CD8-positive, alpha-beta memory T cell (primary cell): ENCODE measurements at places on chromosomes 7 and 10.

DNA sequence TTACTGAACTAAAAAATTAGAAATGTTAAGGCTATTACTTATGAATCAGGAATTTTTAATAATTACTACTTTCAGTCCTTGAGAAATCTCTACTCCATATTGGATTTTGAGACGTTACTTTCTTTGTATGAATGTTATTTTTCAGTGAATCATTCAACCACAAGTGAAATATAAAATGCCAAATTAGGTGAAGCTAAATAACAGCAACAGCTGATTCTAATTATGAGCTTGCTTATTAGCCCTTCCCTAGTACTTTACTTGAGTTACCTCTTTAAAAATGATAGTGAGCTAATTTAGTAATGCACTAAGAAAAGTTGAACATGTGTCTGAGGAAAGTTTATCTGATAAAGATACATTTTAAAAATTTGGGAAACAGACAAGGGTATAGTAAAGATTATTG, 51.4 kb downstream of the PCGF5 start:
- DNase-seq, result no peak

GRCh38 chr10:110842326-110842904, 29.3 kb upstream of the PDCD4 start:
- DNase-seq, result no peak

DNA sequence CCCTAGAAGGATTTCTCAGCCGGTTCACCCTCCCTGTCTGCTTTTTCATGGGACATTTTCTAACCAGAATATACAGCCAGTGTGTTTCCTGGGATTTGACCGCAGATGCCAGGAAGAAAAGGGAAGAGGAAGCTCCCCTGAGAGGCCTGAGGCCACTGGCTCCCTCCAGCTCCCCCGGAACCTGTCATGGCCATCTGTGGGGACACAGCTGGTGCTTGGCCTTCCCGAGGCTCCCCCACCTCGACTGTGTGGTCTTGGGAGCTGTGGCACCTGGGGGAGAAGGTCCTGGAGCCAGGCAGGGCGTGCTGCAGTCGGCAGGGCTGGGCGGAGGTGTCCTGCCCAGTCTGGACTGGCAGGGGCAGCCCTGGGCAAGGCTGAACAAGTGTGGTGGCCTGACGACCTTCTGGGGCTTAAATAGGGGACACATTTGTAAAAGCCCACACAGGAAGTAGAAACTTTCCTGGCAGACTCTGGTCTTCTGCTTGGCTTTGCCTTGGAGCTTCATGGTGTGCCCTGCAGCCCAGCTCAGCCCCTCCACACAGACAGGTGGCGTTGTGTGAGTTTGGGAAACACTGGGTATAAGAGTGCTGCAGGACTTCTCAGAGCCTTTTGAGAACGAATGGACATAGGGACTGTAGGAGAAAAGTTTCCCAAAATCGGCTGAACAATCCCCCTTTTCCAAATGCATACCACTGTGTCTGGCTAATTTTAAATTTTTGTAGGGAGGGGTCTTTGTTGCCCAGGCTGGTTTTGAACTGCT, 6.8 kb downstream of the BRI3 start:
- DNase-seq, result no peak

- no peak for DNase-seq
These were observed 84.9 kb upstream of the MKI67 start for GRCh38 chr10:128211064-128211504.

DNA sequence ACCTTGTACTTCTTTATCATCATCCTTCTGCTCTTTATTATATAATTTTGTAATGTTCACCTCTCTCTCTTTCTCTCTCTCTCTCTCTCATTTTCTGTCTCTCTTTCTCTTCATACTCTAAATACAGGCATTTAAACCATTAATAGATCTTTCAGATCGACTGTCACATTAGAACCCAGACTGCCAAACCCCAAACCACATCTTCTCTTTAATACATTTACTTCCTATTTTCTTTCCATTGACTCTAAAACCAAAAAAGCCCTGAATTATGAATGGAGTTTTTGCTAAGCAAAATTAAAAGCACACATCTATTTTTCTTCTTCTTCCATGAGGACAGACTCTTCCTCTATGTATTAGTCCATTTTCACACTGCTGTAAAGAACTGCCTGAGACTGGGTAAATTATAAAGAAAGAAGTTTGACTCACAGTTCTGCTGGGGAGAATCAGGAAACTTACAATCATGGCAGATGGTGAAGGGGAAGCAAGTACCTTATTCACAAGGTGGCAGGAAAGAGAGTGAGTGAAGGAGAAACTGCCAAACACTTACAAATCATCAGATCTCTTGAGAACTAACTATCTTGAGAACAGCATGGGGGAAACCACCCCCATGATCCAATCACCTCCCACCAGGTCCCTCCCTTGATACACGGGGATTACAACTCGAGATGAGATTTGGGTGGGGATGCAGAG, 272.7 kb upstream of the MGMT start:
- no peak for DNase-seq

DNA sequence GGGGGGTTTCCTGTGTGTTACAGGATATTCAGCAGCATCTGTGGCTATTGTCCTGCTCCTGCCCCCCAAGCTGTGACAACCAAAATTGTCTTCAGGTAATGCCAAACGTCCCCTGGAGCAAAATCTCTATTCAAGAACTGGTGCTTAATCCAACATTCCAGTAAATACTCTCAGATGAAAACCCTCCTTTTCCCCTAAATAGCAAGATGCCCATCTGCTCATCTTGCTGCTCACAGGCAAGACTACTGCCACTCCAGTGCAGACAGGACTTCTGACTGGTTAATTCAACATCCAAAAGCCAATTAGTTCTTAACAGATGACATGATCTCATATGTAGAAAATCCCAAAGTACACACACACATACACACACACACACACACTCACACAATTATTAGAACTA, 20.5 kb upstream of the JAZF1 start:
- DNase-seq, result no peak

GRCh38 chr7:78588393-78588792, 789.8 kb downstream of the PHTF2 start:
- no peak for DNase-seq

GRCh38 chr7:128197589-128197988, 43.5 kb upstream of the LEP start:
- no peak for DNase-seq

DNA sequence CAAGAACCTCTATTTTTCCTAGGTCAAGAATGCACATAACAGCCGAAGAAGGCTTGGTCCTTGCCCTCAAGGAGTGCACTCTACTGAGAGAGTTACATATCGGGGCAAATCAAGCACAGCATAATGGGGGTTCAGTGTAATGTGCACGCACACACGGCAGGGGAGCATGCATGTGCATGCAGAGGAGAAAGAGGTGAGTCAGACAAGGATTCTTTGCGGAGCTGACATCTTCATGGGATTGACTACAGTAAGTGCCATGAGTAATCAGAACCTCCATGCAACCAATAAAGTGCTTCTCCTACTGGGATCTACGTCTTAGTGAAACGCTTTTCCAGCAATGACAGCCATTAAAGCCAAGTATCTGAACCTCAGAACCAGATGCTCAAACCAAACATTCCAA, 123.6 kb downstream of the RNF216 start:
- DNase-seq, result no peak

GRCh38 chr7:108001764-108002725, 916 bp downstream of the LAMB1 start:
- no peak for DNase-seq

- DNase-seq, result no peak
These were observed 100.6 kb downstream of the PLXNA4 start for GRCh38 chr7:132475669-132476116.

- DNase-seq, result no peak
These were observed 46.6 kb downstream of the ORC5 start for GRCh38 chr7:104161244-104161643.

DNA sequence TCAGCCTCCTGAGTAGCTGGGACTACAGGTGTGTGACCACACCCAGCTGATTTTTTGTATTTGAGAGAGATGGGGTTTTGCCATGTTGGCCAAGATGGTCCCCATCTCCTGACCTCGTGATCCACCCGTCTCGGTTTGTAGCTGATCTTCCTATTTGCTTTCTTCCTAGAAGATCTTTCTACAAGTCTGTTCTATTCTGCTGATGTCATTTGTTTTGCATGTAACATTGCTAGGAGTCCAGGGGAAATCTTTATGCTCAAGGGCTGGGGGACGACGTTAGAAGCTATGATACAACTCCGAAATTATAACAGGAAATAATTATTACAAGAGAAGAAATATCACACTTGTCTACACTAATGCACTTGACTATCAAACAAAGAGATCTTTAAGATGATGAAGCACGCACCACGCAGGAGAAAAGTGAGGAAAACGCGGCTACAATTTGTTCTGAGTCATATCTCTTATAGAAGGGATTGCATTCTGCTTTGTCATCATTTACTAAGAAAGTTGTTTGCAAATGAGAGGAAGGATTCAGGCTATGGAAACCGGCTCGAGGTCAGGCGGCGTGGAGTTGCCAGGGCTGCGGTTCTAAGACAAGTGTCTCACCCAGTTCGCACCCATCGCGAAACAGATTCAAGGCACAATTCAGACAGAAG, 103.0 kb upstream of the CARD11 start:
- DNase-seq, result no peak

DNA sequence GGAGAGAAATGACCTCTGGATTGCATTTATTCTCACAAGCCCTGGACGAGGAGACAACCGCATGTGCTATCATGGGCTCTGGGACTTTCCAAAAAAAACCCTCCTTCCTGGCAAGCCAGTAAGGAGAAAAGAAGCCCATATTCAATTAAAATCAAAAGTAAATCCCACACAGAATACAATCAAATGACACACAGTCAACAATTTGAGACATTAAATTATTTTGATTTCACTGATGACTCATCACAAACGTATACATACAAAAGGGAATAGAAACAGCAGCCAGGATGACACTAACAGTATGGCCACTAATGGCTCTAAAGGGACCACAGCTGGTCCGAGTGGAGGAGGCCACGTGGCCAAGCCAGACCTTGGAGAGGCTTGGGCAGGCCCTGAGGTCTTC, 24.9 kb downstream of the LRRC20 start:
- DNase-seq, result no peak

GRCh38 chr10:100877461-100877850, 35.3 kb upstream of the SLF2 start:
- no peak for DNase-seq

- no peak for DNase-seq
These were observed 243.5 kb downstream of the TRIL start for GRCh38 chr7:28714459-28715120.

DNA sequence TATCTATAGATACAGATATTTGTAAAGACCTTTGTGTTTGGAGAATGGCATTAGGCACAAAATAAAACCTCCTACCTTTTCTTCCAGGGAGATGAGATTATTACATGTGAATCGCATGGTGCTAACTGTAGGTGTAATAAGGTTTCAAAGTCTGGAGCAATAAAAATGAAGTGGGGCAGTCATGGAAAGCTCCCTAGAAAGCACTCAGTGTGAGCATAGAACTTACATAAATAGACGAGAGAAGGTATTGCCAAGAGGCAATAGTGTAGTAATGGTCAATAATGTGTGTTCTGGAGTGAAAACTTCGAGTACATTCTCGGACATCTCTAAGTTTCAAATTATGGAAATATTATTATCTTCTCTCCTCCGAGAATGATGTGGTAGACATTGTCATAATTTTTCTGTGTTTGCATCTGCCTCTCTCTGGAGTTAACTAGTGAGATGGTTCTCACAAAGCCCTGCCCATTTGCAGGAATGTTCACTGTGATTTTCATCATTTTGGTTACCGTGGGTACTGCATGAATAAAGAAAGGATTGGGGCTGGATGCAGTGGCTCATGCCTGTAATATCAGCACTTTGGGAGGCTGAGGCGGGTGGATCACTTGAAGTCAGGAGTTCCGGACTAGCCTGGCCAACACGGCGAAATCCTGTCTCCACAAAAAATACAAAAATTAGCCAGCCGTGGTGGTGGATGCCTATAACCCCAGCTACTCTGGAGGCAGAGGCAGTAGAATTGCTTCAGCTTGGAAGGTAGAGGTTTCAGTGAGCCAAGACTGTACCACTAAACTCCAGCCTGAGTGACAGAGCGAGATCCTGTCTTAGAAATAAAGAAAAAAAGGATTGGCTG, 10.6 kb downstream of the VIM start:
- DNase-seq, result no peak

DNA sequence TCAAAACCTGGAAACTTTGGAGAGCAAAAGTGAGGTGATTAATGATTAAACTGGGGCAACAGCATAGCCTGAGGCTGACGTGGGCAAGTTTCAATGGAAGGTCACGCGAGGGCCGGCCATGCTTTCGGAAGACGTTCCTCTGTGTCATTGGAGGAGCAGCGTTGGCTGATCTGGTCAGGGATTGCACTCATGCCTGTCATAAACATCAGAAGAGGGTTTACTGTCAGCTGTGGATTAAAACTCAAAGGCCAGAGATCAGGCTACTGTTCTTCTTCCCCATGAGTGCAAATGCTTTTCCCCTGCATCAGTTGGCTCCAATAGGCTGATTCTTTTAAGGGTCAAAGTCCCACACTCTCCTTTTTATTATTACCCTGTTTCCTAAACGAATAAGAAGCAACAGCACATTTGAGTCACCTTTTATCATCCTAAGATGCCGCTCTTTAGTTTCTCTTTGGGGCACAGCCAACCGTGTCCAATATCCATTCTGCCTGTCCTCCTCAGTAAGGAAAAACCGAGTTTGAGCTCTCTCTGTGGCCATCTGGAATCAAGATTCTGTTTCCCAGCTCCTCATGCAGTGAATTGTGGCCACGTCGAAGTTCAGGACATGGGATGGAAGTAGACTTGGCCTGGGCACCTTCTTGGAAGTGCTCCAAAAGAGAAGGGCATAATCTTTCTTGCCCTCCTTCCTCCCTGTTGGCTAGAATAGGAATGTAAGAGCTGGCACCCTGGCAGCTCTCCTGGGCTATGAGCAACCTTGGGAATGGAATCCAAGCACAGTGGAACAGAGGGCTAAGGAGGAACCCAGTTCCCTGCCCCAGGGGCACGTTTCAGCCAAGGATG, 62.5 kb upstream of the INSIG1 start:
- no peak for DNase-seq

DNA sequence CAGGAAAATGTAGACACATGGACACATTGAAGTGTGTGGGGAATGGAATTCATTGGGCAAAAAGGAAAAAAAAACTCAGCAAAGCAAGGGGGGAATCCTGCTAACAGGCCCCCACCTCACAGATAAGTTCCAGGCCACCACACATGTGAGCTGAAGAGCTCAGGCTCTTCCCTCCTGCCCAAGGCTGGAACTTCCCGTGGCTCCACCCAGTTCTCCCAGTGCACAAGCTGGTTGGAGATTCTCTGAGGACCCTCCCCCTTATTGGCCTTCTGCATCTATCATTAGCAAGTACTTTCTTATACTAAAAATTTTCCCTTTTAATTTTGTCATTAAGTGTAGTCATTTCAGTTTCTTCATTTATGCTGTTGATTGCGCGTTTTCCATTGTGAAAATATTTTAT, 190.8 kb downstream of the CCSER2 start:
- DNase-seq, result no peak
